ENCODE measurements at places on chromosomes 7 and 10. TPM values are rescaled to one million over a fixed set of nuclear protein-coding genes. Genes with fewer than 3 reads are reported as not detected.

DNA sequence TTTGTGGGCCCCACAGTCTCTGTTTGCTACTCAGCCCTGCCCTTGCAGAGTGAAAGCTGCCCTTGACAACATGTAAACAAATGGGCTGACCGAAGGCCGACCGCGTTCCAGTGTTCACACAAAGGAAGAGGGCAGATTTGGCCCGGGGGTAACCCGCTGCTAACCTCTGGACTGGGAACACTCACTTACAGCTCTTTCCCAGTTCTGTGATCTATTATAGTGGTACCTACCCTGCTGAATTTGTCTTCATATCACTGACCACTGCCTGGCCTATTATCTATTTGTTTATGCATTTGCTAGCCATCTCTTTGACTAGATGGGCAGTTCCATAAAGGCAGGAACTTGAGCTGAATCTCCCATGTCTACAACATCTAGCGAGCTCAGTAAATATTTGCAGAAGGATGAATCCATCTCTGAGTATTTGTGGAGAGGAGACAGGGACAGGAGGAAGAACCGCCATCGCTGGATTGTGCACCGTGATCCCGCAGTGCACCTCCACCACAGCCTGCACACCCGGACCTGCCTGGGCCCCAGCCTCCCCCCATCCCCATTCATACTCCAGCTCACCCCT lies 15.2 kb downstream of the SLC29A3 start:
- DNase-seq, result no peak

DNA sequence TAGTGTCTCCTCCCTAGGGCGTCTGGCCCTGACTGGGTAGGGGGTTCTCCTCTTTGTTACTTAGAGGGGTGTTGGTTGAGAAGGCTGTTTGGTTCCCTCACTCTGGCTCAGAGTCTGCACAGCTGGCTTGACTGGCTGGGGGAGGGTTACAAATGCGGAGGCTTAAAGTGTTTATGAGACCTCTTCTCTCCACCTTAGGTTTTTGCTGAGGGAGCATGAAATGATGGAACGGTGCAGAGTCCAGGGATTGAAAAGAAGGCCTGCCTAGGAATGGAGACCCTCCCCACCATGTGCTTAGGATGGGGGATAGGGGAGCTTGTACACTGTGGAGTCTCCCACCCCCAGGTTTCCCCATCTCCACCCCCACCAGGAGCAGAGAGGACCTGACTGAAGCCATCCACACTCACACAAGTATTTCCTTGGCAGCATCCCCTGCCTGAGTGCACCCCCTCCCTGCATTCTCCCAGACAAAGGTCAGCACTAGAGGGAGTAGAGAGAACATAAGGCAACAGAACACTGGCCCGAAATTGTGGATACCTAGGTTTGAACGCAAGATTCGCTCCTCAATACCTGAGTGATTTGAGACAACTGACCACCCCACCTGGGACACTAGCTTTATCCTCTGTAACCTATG lies 1.7 kb upstream of the LDB1 start:
- no peak for DNase-seq

The OR2A42 gene
- not detected for total RNA-seq

DNA sequence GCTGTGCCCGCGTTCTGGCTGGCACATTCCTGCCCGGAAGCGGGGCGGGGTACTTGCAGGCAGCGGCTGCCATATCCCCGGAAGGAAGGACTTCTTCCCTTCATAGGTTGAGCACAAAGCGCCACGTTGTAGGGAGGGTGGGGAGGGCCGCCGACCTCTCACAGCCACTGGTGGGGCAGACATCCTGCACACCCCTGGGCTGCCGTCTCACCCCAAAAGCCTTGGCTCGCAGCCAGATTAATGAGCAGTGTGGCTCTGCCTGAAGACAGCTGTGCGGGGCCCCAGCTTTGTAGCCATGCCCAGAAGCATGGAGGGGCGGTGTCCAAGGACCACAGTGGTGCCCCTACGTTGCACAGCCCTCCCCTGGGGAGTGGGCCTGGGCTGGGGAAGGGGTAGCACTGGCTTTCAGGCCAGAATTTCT lies 54.3 kb upstream of the DPYSL4 start:
- DNase-seq, result no peak

Data from left lung (tissue), 14 donors.